Vagina (tissue), 2 donors: ENCODE measurements at places on chromosomes 12 and 14.

DNA sequence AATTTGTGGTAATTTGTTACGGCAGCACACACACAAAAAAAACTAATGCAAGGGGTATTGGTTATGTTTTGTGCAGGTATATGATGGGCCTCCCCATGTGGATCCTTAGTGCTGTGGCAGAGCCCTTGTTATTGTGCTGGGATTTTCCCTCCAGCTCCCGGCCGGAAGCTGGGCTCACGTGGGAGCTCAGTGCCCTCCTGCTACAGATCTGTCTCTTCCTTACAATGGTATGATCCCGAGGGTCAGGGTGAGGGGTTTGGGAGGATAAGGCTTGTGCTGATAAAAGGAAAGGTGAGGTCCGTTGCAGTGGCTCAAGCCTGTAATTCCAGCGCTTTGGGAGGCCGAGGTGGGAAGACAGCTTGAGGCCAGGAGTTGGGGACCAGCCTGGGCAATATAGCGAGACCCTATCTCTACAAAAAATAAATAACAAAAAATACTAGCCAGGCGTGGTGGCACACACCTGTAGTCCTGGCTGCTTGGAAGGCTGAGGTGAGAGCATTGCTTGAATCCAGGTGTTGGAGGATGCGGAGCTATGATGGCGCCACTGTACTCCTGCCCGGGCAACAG, 861 bp upstream of the SLC48A1 start:
- no peak for DNase-seq

GRCh38 chr12:105445649-105446048, 115.2 kb downstream of the C12orf75 start:
- no peak for DNase-seq

- DNase-seq: no peak
Observed at GRCh38 chr14:79328863-79329262, 882.4 kb downstream of the DIO2 start.

DNA sequence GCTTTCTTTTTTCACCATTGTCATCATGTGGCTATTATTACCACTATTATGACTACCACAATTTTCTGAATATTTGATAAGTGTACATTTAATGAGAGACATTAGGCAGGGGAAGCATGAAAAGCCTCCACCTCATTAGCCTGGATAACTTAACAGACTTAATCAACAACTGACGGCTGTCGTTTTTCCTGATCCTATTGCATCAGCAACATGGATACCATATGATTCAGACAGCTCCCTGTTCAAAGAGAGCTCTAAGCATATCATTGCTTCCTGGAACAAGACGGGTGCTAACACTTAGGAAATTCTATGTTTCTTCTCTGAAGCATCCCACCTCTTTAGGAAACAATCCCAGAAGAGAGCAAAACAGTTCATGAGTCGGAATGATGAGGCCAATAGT, 765.2 kb downstream of the NOVA1 start:
- DNase-seq: no peak

DNA sequence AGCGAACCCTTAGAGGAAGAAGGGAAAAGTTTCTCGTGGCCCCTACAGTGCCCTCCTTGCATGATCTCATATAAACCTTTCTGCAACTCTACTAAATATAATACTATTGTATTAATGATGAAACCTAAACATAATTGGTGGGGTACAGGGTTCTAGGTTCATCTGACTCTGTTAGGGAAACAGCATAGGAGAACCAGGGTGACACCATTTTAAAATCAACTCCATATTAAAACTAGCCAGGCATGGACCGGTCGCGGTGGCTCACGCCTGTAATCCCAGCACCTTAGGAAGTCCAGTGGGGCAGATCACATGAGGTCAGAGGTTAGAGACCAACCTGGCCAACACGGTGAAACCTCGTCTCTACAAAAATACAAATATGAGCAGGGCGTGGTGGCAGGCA, 15.0 kb upstream of the RND1 start:
- DNase-seq: no peak

- no peak for DNase-seq
Observed at GRCh38 chr12:80813820-80814219, 97.1 kb downstream of the MYF5 start.

GRCh38 chr12:67681105-67681778, 32.7 kb downstream of the DYRK2 start:
- DNase-seq: no peak

DNA sequence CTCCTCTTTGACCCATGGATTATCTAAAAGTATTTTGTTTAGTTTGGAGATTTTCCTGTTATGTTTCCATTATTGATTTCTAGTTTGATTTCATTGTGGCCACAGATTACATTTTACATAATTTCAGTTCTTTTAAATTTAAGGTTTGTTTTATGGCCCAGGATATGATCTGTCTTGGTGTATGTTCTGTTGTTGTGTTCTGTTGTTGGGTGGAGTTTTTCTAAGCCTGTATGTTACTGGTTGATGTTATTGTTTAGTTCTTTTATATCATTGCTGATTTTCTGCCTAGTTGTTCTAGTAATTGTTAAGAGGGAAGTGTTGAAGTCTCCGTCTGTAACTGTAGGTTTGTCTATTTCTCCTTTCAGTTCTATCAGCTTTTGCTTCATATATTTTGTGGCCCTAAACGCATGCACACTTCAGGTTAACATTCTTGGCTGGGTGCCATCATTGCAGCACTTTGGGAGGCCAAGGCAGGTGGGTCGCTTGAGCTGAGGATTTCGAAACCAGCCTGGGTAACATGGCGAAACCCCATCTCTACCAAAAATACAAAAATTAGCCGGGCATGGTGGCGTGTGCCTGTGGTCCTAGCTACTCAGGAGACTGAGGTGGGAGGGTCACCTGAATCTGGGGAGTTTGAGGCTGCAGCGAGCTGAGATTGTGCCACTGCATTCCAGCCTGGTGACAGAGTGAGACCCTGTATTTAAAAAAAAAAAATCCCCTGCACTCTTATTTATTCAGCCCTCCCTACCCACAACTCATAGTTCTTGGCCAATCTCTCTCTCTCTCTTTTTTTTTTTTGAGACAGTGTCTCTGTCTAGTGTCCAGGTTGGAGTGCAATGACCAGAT, 28.1 kb upstream of the CFL2 start:
- no peak for DNase-seq

- DNase-seq: no peak
Observed at GRCh38 chr14:72495668-72496067, 398.2 kb downstream of the DPF3 start.

DNA sequence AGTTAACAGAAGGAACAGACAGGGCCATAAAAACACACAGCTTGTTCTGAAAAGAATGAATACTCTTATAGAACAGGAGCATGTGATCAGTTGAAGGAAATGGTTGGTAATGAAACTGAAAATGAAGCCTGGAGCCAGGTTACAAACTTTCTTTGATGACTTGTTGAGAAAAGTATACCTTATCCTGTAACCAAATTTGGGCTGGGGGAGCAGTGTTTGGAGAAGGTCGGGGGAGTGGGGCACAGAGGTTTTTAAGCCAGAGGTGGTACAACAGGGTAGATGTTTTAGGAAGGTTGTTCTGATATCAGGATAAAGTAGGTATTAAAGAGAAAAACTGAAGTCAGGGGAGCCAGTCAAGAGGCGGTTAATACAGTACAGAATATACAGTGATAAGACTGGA, 8.2 kb downstream of the GOLT1B start:
- no peak for DNase-seq

GRCh38 chr12:6038160-6038559, 86.3 kb downstream of the VWF start:
- DNase-seq: no peak

DNA sequence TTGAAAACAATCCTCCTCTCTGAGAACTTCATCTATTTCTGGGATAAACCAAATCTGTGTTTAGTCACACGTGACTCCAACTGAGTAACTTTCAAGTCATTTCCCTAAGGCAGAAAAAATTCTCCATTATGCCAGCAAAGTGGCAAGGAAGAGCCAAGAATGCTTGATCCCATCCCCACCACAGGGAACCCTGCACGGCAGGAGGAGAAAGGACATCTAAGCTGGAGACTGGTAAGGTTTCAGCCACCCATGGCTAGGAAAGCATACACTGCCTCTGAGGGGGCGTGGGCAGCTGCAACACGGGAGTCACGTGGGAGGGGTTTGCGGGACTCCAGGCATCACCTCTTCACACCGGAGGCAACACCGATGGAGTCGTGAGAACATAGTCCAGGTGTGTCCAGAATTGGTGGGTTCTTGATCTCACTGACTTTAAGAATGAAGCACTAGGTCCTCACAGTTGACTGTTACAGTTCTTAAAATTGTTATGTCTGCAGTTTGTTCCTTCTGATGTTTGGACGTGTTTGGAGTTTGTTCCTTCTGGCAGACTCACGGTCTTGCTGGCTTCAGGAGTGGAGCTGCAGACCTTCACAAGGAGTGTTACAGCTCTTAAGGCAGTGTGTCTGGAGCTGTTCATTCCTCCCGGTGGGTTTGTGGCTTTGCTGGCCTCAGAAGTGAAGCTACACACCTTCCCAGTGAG, 2.7 kb upstream of the SIVA1 start:
- no peak for DNase-seq

GRCh38 chr12:88175544-88175943, 33.4 kb downstream of the TMTC3 start:
- no peak for DNase-seq

GRCh38 chr14:48008646-48009045, 333.2 kb upstream of the MDGA2 start:
- no peak for DNase-seq

- DNase-seq: no peak
Observed at GRCh38 chr12:29051221-29051620, 97.9 kb upstream of the FAR2 start.

DNA sequence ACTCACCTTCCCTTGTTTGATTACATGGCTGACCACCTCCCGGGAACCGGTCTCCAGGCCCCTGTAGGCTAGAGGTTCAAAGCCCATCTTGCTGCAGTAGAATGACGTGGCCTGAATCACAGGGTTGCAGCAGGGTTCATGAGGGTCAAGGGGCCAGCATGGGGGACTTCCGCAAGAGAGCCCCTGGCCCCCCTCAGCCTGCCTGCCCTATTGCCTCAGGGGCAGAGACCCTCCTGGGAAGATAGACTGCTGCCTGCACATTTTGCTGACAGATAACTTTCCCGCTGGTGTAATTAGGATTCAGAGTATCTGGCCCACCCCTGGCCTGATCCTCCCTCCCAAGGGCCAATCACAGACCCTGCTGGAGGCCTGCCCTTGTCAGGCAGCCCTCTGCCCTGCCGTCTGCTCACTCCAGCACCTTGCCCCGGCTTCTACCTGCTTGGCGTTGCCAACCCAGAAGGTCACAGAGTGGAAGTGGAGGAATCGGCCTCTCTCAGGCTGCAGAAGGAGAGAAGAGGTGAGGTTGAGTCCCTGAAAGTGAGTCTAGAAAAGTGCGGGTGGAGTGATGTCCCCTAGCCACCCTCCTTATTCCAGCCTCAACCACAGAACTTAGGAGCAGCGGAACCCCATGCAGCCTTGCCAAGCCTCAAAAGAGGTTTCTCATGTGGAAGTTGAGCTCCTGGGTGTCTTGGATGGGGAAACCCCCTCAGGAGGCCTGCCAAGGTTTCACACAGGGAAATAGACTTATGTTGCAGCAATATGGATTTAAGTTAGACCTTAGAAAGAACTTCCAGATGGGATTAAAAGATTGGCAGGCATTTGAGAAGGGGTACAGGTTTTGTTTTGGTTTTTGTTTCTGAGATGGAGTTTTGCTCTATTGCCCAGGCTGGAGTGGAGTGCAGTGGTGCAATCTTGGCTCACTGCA, 1.1 kb downstream of the HPD start:
- no peak for DNase-seq

GRCh38 chr14:22769369-22769768, 2.9 kb downstream of the OXA1L start:
- no peak for DNase-seq

DNA sequence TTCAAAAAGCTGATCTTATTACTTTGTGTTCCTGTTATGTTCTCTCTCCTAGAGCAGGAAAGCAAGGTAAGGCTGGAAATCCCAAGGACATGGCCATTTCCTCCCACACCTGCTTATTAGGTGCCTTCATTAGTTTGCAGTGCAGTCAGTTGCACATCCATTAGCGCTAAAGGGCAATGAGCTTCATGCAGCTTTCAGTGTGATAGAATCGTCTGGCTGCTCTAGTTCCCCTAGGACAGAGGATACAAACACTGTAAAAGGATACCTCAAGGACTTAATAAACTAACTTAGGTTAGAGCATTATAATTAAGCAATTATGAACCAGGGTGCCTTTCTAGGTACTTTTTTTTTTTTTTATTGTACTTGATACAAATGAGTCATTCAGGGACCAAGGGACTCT, 21.1 kb downstream of the TMEM117 start:
- DNase-seq: no peak

GRCh38 chr14:65623759-65624158, 211.2 kb downstream of the FUT8 start:
- no peak for DNase-seq

GRCh38 chr12:79307340-79307739, 383.4 kb downstream of the PAWR start:
- no peak for DNase-seq

GRCh38 chr12:67927815-67928214, 61.4 kb upstream of the IFNG-AS1 start:
- no peak for DNase-seq

DNA sequence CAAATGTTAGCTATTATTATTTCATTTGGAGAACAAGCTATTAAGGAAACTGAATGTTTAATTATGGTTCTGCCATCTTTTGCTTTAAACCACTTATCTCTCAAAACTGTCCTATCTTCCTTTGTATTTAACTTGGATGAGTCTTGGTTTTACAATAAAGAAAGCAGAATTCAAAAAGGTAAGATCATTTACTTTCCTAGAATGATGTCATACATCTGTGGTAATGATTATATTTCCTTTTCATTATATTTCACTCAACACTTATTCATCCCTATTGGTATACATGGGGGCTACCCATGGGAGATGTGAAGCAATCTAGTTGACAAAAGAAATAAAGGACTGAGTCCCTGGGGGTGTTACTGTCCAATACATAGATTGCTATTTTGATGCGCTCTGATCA, 456.7 kb downstream of the ZFP36L1 start:
- DNase-seq: no peak

GRCh38 chr14:85601246-85601645, 71.3 kb downstream of the FLRT2 start:
- DNase-seq: no peak

DNA sequence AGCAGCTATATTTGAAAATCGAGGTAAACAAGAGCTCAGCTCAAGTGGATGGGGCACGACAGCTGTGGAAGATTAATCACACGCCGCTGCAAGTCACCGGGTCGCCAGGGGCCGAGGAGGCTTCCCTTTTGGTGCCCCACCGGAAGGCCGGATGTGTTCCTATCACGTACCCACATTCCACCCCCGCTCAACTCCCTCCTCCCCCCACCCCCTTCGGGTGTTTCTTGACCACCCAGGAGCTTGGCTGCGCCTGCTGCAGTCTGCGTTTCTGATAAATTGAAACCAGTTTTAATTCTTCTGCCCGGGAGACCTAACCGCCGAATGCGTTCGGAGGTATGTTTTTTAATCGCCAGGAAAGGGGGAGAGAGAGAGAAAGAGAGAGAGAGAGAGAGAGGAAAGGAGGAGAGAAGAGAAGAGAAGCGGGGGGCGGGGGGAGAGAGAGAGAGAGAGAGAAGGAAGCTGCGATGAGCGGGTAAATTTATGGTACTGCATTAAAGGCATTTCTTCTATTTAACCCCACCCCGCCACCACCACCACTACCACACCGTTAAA, 1.8 kb downstream of the SLC8A3 start:
- no peak for DNase-seq
